ENCODE measurements at places on chromosomes 3 and 15. TPM values are rescaled to one million over a fixed set of nuclear protein-coding genes. Genes with fewer than 3 reads are reported as not detected.

DNA sequence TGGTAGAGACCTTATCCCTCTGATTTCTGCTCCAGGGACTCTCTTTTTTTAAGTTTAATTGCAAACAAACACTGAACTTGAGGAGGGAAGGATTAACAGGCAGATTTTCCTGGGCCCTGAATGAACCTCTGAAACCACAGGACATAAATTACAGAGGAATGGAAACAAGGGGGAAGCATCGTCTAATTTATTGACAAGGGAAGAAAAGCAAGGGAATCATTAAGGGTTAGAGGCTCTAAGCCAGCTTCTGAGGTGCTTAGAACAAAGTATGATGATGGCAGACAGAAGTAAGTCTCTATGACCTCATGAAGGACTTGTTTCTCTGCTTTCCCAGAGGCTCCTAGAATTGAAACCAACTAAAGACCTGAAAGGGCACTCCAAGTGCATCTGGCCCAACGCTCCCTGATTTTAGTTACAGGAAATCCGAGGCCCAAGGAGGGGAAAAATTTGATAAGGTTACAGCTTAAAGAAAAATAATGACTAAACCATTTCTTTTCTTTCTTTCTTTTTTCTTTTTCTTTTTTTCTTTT, 244.7 kb upstream of the NR2E3 start:
- no peak for DNase-seq

- DNase-seq: no peak
These were observed 438.5 kb upstream of the RGMA start for GRCh38 chr15:93527374-93528050.

DNA sequence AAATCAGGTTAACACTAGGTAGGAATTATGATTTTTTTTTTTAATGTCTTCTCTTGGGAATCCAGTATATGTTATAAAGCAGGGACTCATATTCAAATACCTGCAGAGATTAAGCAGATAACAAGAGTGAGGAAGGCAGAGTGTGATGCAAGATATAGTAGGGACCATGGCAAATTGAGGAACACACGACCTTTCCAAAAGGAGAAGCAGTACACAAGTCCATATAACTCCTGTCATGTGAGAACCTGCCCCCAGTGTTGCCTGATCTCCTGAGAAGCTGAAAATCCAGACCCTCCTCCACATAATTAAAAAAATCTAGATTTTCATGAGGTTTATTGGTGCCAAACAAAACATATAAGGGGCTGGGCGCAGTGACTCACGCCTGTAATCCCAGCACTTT, 3.6 kb downstream of the RFC4 start:
- no peak for DNase-seq

Gene AP4E1
- total RNA-seq: 10.5 TPM

Gene TXNRD3
- total RNA-seq: 21.5 TPM

Gene MED12L
- total RNA-seq: not detected

Gene CBLB
- total RNA-seq: 8.5 TPM

Data from G401 (cell line).